ENCODE measurements at places on chromosomes 16 and 17. TPM values are rescaled to one million over a fixed set of nuclear protein-coding genes. Genes with fewer than 3 reads are reported as not detected.

DNA sequence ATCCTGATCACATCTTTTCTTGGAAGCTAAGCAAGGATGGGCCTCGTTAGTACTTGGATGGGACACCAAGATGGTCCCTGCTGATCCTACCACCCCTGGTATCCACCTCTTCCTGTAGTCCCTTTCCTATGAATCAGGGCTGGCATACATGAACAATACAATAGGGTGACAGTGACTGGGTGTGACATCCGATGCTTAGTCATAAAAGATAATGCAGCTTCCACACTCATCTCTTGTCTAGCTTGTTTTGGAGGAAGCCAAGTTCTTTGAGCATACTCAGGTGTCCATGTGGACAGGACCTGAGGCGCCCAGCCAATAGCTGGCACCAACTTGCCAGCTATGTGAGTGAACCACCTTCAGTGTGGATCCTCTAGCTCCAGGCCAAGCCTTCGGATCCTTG is 62.5 kb upstream of the NFAT5 start:
- no peak for DNase-seq

- no peak for DNase-seq
Observed at GRCh38 chr16:15674571-15674970, 24.5 kb downstream of the NDE1 start.

- no peak for DNase-seq
Observed at GRCh38 chr17:73025041-73025560, 67.4 kb downstream of the SLC39A11 start.

DNA sequence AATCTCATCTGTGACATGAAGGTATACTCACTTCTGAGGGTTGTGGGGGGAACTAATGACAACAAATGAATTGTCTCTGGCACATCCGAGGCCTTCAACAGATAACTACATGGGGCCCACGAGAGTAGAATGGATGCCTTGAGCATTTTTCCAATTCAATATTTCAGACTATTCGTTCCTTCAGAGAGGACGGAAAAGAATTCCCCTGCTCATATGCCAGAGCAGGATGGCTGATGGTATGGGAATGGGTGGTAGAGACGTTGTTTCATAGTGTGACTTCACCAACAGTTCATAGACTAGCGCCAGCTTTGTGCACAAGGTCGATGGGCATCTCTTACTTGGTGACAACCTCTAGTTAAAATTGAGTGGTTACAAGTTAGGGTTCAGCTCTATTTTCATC is 61.3 kb downstream of the HLF start:
- DNase-seq: no peak

- DNase-seq: no peak
Observed at GRCh38 chr17:6710317-6710716, 2.9 kb downstream of the SLC13A5 start.

GRCh38 chr16:25023556-25023955 is 8.4 kb upstream of the ARHGAP17 start:
- DNase-seq: no peak

DNA sequence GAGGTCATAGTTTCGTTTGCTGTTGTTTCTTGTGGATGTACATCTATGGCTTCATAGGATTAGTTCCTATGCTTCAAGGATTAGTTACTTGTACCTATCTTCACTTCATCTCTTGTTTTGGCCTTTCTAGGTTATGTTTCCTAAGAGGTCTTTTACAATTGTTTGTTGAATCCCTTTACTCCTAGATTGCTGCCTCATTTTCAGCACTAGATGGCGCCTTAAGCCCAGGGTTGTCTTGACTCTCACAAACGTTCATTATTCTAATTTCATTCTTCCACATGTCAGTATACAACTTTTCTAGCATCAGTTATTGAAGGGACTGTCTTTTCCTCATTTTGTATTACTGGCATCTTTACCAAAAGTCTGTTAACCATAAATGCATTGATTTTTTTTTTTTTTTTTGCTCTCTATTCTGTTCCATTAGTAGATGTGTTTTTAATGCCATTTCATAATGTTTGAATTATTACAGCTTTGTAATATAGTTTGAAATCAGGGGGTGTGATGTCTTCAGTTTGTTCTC is 45.0 kb upstream of the NACA2 start:
- DNase-seq: peak; percentile 38

DNA sequence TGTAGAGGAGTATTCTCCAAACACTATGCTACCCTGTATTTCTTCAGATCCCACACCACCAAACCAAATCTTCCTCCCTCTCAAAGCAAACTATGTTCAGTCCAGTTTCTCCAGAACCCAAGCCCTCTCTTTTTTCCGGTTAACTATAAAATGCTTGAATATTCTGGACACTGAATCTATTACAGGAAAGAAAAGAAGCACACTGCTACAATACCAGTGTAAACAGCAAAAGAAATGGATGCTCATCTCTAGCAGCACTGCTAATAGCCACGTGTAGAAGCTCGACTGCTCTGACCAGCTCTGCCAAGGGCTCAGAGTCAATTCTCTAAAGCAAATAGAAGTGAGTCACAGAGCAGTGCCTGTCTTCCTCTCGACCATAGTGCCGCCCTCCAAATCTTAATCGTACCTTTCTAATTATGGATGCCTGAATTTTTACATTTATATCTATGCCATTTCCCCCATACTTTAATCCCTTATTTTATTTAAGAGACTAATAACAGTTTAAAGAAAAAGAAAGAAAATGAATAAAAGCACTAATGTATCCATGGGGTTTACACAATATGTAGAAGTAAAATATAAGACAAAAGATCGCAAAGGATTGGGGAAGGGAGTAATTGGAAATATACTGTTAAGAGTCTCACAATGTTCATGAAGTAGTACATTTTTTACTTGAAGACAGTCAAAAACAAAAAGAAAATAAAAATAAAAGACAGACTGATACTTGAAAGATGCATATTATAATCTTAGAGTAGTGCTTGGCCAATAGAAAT is 154.5 kb downstream of the PARN start:
- no peak for DNase-seq

GRCh38 chr16:11217651-11218603 is 38.1 kb downstream of the SOCS1 start:
- DNase-seq: no peak

- no peak for DNase-seq
Observed at GRCh38 chr16:85077576-85078125, 34.6 kb downstream of the CIBAR2 start.

DNA sequence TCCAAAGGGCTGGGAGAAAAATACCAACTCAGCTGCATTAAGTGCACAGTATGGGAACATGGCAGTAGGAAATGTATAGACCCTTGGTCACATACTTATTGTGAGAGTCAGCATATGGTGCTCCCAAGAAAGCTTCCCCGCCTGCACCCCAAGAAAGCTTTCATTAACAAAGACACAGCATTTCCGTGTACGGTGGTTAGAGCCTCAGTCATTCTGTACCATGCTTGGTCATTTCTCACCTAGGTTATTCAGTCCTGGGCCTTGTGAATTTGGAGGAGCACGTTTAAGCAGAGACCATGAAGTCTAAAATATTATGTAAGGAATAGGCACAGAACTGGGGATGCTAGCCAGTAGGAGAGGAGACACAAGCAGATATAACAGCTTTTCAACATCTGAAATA is 56.1 kb downstream of the ESRP2 start:
- no peak for DNase-seq

DNA sequence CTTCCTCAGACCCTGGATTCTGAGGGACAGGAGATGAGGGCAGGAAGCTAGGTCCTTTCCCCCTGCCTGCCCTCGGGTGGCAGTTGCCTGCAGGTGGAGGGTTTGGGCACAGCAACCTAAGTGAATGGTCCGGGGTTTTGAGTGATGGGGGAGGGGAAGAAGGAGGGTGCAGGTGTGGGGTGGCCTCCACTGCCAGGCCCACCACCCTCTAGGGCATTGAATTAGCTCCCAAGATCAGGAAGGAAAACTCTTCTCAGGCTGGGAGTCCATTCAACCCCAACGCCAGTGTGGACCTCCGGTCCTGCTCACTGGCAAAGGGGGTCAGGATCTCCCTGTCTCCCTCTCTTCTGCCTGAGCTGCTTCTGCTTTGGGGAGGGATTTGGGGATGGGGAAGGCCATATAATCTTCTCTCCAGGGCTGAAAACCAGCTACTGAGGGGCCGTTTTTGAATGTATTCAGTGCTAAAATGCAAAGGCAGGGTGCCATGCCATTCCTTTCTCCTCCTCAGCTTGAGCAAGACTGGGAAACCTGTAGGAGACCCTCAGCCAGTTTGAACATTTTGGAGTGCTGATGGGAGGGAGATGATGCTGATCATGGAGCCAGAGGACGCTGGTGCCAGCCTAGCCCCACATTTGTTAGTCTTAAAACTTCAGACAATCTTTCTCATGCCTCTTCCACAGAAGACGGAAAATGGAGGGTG is 18.8 kb downstream of the GRB7 start:
- DNase-seq: no peak

DNA sequence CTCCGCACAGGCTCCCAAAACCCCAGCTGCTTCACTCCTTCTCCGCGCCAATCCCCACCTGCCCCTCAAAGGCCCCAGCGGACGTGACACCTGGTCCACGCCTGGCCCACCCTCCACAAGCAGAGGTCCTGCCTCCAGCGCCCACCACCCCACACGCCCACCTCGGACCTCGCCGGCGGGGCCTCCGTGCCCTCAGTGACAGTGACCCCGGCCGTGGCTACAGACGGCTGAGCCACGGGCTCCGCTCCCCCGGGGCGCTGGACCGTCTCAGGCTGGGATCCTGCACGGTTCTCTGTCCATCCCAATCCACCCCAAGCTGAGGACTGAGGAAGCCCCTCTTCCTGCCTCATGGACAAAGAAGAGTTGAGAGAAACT is 25.1 kb downstream of the PIEZO1 start:
- no peak for DNase-seq

DNA sequence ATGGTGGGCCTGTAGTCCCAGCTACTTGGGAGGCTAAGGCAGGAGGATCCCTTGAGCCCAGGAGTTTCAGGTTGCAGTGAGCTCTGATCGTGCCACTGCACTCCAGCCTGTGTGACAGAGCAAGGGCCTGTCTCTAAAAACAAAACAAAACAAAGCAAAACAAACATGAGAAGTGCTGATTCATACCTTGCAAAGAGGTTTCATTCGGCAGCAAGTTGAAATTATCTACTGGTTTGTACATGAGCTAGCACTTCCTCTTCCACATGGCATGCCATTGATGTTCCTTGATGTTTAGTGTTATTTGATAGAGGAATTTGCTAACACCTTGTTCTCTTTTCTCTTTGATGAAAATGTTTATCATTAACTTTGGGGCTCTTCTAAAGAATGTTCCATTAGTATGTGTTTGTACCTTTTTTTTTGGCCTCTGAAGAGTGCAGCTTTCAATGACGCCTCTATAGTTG is 50.6 kb downstream of the SPECC1 start:
- DNase-seq: no peak

- DNase-seq: no peak
Observed at GRCh38 chr17:7113273-7114071, 1.1 kb downstream of the ASGR2 start.

DNA sequence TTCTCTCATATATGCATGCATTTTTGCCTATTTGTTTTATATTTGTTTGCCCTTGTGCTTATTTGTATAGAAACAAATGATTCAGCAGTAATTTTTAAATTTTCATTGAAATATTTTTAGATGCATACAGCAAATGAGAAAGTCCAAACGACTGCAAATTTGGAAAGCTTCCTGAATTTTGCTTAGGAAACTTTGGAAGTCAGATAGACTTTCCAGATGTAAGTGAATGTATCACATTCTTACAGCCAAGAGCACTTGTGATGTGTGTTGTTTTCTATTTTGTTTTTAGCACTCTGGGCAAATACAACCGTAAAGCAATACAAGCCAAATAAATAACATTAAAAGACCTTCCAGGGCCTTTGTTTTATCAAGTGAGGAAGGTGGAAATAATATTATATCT is 680.8 kb upstream of the CDH8 start:
- no peak for DNase-seq

DNA sequence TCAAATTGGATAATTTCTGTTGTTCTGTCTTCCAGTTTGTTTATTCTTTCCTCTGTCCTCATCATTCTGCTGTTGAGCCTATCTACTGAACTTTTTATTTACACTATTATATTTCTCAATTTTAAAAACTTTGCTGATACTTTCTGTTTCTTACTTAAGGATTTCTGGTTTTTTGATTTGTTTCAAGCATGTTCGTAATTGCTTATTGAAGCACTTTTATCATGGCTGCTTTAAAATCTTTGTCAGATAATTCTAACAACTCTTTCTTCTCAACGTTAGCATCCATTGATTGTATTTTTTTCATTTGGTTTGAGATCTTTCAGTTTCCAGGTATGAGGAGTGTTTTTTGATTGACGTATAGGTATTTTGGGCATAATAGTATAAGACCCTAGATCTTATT is 116.9 kb downstream of the PHKB start:
- no peak for DNase-seq

GRCh38 chr16:49463529-49463928 is 89.9 kb downstream of the C16orf78 start:
- peak; percentile 14 for DNase-seq

- peak; percentile 35 for DNase-seq
Observed at GRCh38 chr16:65123396-65124211, 1.7 kb upstream of the CDH11 start.

MTSS2 gene
- total RNA-seq: 36.2 TPM

SPAG5 gene
- total RNA-seq: 31.5 TPM

EVI2B gene
- not detected for total RNA-seq

ZNF668 gene
- total RNA-seq: 15.5 TPM

HSF5 gene
- 0.10 TPM for total RNA-seq

CACNG1 gene
- not detected for total RNA-seq

TP53TG3C gene
- total RNA-seq: not detected

RNF227 gene
- 0.49 TPM for total RNA-seq

MED9 gene
- 23.2 TPM for total RNA-seq
